ENCODE measurements at places on chromosomes 3 and 15.

GRCh38 chr3:111335512-111336303, 206.3 kb upstream of the CD96 start:
- DNase-seq: no peak

DNA sequence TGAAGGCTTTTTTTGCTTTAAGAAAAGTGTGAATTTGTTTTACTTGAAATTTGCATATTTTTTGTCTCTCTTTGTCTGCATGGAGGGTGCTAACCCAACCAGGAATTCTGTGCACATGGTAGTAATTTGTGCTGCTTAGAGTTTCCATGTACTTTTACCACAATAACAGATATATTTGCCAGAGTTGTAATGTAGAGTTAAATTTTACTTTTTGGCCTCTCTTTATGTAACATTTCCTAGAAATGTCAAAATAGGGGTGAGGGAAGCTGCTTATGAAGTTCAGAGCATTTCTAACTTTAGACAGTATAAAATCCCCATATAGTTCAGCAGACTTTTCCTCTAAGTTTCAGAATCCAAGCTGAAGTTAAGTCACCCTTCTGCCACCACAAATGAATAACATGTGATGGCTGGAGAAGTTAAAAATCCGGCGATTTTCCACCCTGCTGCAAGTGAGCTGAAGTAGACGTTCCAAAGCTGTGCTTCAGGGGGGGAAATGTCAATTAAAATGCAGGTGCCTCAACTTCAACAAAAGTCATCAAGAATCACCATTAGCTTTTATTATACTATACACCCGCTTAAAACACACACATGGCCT, 385.7 kb upstream of the NR2F2 start:
- no peak for DNase-seq

- DNase-seq: no peak
Observed at GRCh38 chr15:52143873-52144272, 31.3 kb upstream of the BCL2L10 start.

- no peak for DNase-seq
Observed at GRCh38 chr15:81880833-81881232, 165.0 kb downstream of the MEX3B start.

GRCh38 chr3:48695393-48695753, 9.7 kb upstream of the NCKIPSD start:
- DNase-seq: no peak

- DNase-seq: no peak
Observed at GRCh38 chr3:4776399-4776979, 202.7 kb upstream of the BHLHE40 start.

GRCh38 chr3:45858809-45859543, 17.1 kb upstream of the LZTFL1 start:
- DNase-seq: no peak

DNA sequence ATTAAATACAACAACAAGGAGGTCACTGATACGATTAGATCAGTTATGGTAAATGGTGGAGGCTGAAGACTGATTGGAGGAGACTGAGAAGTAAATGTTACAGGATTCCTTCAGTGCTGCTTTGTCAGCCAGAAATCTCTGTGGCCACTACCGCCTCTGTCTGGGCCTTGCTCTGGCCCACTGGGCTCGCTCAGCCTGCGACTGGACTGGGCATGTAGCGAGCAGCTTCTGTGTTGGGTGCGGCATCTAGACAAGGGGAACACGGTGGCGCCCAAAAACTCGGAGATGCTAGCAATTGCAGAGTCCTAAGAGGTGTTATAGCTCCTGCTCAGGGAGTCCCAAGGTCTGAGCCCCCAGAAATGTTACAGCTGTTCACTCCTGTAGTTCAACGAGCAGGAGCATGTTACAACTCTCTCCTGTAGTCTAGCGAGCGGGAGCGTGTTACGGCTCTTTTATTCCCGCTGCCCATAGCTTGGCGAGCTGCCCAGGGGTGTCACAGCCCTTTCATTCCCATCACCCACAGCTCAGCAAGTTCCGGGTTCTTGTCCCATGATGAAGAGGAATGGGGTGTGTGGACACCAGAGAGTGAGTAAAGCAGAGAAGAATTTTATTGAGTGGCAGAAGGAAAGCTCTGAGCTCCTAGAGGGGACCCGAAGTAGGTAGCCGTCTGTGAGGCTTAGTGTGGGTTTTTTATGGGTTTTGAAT, 24.7 kb downstream of the SLC15A2 start:
- no peak for DNase-seq

- no peak for DNase-seq
Observed at GRCh38 chr3:133461291-133461690, 61.4 kb downstream of the BFSP2 start.

DNA sequence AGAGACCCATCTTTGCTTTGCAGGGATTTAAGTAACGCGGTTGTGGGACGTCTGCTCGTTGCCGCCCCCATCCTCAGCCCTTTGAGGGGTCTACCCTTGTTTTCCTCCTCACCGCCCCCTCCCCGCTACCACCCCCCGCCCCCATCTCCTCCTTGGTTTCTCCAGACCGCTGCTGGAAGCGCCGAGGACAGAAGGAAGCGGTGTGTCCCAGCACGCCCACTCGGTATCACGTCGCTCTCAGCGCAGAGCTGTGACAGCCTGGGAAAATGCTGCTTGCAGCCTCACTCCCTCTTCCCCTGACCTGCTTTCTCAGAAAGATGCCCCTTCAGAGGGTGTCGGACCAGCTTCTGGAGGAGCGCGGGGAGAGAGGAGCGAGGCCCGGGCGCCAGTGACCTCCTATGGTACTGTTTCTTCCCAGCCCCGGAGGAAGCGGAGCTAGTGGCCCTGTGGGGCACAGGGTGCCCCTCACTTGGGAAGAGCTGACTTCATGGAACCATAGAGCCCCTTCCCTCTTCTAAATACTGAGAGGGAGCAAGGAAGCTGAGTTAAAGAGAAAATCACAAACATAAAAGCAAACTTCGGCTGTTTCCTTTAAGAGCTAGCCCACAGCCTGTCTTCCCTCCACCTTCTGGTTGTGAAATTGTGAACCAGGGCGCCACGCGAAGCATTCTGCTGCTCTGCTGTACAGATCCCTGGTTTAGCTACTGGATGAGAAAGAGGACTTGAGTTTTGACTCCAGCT, 698 bp downstream of the IL1RAP start:
- no peak for DNase-seq

GRCh38 chr15:98649472-98650416, 1.4 kb downstream of the IGF1R start:
- DNase-seq: no peak

DNA sequence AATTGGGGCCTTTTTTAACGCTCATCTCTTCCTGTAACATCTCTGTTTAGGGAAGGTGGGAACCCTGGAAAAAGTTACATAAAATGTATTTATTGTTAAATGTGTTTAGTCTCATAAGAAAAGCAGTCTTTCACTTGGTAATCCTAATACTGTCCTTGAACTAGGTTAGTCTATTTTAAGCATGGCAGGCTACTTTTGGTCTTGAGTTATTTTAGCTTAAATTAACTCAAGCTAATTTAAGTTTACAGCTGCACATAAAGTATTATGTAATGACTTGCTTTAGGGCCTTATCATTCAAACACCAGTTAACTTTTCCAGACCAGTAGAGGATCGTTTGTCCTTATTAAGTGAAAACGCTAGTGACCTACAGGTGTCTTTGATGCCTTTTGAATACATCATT, 63.2 kb downstream of the DCUN1D1 start:
- no peak for DNase-seq

DNA sequence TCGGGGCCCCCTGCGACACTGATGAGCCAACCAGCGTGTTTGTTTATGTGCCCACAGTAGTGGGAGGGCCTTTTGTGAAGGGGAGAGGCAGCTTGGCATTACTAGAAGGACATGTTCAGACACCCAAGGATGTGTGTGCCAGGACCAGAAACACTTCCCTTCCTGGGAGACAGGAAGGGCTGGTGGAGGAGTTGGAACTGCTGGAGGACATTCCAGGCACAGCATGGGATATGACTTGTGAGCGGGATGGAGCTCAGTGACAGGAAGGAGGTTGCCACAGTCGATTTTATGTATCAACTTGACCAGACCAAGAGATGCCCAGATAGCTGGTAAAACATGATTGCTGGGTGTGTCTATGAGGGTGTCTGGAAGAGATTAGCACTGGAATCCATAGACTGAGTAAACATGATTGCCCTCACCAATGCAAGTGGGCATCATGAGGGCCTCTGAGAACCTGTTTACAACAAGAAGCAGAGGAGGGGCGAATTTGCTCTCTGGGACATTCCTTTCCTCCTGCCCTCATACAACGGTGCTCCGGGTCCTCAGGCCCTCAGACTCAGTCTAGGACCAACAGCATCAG, 106.4 kb upstream of the TLE3 start:
- DNase-seq: no peak

DNA sequence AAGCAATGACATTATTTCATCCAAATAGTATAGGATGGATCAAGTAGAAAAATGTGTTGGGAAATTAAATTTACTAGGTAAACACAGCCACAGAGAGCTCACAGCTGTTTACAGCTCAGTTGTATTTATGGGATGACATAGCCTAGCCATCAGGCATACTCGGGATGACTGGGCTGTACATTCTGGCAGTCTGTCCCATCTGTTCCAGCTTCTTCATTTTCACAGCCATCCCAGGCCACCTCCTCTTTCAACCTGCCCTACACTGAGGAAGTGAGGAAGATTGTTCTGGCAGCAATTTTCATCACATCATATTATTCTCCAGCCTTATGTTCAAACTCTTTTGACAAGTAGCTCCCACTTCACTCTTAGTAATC, 98.4 kb upstream of the PFN2 start:
- no peak for DNase-seq

DNA sequence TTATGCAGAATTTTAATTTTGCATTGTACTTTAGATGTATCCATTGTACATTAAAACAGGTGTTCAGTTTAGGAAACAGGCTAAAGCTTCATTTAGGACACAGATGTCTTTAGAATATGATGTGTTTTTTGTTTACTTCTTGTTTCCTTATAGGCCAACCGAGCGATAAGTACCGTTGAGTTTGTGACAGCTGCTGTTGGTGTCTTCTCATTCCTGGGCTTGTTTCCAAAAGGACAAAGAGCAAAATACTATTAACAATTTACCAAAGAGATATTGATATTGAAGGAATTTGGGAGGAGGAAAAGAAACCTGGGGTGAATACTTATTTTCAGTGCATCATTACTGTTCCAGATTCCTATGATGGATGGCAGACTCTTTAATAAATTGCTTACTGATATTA, 29.4 kb downstream of the PLAAT1 start:
- no peak for DNase-seq

GRCh38 chr3:155889952-155890351, 19.5 kb downstream of the GMPS start:
- no peak for DNase-seq

DNA sequence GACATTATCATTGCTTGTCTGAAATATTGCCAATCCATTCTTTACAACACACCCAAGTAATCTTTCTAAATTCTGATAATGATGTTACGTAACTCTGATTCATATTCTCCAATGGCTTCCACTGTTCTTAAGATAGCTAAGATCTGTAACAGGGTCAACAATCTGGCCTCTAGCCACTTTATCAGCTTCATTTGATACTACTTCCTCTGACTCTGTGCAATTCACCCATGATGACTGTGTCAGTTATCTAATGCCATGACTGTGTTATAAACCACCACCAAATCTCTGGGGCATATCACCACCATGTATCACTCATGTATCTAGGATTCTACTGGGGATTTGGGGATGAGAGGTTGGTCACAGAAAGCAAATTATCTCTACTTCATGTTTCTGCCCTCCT, 44.0 kb downstream of the CD200 start:
- DNase-seq: no peak

GRCh38 chr3:120331076-120331475, 18.1 kb downstream of the LRRC58 start:
- no peak for DNase-seq

DNA sequence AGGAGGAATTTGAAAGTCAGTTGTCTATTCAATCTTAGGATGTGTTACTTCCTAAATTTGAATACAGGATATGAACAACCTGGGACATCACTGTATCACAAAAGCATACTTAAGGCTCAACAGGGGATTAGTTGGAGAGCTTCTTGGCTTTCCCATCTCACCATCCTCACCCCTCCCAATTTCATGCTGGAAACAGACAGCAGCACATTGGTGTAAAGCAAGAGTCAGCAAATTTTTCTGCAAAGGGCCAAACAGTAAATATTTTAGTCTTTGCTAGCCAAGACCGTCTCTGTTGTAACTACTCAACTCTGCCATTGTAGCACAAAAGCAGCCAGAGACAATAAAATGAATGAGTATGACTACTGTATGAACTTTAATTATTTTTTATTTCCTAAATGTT, 94.9 kb downstream of the ERC2 start:
- DNase-seq: no peak

GRCh38 chr3:18024715-18025114, 282.3 kb upstream of the TBC1D5 start:
- no peak for DNase-seq

DNA sequence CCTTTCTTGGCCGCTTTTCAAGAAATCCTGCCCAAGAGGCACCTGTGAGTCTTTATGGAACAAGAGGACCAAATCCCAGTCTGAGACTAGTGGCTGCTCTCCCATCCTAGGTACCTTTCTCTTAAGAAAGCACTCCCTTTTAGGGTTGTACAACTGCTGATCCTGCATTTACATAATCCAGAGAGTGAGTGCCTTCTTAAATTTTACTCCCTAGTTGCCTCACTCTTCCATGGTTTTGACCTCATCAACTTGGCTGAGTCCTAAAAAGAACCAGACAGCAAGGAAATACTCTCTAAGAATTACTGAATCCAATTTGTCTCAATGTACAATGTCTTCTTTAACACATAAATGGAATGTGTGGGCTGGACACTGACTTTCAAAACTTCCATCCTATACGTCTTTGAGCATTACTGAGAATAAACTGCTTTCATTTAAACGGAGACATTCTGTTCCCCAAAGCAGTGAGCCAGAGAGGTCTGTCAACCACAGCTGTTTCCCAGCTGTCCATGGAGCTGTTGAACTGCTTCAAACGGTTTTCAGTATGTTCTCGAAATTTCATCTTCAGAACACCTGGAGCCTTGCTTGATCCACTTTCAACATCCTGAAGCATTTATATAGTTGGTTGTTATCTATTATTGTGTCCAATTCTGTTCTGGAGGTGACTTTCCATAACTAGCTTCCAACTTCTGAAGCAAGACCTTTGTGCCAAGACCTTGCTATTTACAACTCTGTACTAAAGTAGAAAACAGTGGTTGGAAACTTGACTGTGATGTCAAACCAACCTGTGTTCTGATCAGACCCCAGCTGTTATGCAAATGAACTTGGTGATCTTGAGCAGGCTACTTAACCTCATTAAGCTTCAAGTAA, 179.1 kb downstream of the SLC9A9 start:
- no peak for DNase-seq

- DNase-seq: no peak
Observed at GRCh38 chr3:14849638-14850230, 31.0 kb downstream of the FGD5 start.

DNA sequence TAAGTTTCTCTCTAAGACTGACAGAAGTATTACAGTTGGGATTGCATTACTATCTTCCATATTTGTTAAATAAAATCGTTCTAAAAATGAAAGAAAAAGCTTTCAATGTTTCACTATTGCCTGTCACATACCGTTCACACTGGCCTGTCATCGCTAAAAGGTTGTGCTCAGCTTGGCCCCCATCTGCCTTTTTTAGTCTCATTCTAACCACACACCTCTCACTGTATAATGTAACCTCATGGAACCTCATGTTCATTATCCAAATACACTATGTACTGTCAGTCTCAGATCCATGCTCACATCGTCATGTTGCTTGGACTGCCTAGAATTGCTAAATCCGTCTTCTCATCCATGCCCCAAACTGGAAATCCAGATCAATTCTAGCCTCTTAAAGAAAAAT, 637.8 kb upstream of the ROBO1 start:
- no peak for DNase-seq

All from stimulated activated CD8-positive, alpha-beta memory T cell treated with anti-CD3 and anti-CD28 coated beads, Interleukin-15, amount 100 ng/mL, for 1 hour (primary cell).